ENCODE measurements at places on chromosomes 1 and 21.

DNA sequence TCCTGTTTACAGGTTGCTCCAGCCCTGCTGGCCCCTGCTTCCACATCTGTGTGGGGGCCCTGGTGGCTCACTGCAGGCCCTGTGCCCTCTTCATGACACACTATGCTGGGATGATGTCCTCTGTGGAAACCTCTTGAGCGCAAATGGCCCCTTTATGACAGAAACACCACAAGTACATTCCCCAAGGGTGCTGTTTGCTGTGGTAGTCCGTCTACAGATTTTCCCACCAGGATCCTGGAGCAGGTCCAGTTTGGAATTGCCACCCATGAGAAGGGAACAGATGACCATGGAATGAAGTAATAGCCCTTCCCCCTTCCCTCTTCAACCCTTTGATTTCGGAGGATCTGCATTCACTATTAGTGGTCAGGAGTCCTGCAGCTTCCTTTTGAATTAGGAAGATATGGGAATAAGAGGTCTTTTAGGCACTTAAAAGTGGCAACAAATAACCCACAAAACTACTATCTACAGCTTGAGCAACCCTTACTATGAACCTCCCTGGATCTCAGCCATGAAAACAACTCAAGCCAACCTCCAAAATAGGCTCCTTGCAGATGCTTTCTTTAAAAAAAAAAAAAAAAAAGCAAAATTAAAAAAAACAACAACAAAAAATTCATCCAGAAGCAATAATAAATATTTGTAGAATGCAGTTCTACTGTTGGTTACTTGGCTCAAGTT lies 121.9 kb upstream of the TSPAN2 start:
- no peak for DNase-seq

GRCh38 chr1:173128742-173129141 lies 78.0 kb upstream of the TNFSF18 start:
- DNase-seq, result no peak

- DNase-seq, result no peak
Measured at GRCh38 chr1:149936170-149936991, at the start of gene MTMR11. Gene MTMR11 (minus strand): TSS chr1:149936879. CDS start chr1:149936647, 232 bp downstream.

DNA sequence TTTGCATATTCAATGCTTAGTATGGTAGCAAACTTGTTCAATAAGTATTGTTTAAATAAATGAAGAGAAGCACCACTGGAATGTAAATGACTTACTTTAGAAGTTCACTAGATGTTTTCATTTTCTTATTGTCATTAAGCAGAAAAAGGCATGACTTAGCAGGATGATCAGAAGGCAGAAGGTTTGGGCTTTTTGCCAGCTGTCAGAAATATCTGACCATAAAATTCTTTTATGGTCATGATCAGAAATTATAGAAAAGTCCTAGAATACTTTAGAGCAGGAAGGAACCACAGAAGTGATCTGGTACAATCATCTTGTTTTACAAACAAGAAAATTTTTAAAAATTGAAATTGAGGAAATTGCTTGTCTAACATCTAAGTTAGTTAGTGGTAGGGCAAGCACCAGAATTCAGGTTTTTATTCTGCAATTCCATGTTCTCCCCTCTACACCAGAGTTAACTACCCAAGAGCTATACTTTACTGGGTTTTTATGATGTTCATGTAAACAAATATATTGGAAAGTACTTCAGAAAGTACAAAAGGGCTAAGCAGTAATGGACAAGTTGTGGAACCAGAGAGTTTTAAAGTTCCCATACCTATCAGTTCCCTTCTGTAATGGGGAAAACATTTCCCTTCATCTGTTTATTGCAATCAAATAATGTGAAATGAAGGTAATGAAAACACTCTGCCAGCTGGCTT lies 10.1 kb downstream of the FMO5 start:
- DNase-seq, result no peak

DNA sequence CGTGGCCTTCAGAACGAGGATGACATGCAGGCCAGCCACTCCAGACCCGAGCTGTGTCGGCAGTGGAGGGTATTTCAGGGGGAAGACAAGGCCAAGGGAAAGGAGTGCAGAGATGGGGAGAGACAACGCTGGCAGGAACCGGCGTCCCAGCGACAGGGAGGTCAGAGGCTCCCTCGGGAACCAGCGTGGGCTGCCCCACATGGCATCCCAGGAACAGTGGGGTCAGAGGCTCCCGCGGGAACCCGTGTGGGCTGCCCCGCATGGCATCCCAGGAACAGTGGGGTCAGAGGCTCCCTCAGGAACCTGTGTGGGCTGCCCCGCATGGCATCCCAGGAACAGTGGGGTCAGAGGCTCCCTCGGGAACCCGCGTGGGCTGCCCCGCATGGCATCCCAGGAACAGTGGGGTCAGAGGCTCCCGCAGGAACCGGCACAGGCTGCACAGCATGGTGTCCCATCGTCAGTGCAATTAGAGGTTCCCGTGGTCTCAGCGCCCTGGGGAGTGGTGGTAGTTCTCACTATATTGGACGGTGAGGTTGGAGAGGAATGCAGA lies 43.0 kb downstream of the SLC19A1 start:
- DNase-seq, result no peak

DNA sequence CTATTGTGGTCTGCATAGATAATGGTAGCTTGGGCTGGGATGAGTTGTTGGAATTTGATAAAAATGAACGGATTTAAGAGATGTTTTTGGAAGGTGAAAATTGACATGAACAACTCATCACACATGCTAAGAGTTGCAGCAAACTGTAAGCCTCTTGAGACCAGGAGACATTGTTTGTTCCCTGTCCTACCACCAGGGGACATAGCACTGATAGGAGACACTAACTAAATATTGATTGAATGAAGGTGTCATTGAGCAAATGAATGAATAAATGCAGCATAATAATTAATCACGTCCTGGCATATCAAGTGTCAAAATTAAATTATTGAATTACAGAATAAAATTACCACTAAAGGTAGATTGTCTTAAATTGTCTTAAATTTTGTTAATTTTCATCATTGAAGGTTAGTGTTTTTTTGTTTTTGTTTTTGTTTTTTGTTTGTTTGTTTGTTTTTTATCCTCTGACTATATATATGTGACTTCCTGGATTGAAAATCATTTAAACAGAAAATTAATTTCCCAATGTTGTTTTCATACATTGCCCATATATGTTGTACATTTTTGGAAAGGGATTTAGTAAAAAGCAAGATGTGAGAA lies 285.3 kb upstream of the C1orf105 start:
- DNase-seq, result no peak
